ENCODE measurements at places on chromosomes 6 and 20.

DNA sequence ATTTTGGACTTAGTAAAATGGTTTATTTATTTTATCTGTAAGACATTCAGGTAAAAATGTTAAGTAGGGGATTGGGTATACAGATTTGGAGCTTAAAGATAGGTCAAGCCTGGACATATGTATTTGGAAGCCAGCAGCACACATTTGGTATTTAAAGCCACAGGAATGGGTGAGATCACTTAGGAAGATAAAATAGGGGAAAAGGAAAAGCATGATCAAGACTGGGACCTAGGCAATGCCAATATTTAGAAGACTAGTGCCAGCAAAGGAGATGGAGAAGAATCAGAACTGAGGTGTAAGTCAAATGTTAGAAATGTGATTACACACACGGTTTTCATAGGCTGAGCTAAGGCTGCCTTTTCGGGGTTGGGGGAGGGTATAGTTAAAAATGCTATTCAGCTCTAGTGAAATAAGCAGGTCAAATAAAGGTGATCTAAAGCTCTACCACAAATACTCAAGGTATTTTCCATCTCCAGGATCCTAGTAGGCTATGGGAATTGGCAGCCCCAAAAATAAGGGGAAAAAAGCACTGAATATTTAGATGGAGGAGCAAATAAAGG is 20.6 kb downstream of the SLC2A12 start:
- DNase-seq: no peak

DNA sequence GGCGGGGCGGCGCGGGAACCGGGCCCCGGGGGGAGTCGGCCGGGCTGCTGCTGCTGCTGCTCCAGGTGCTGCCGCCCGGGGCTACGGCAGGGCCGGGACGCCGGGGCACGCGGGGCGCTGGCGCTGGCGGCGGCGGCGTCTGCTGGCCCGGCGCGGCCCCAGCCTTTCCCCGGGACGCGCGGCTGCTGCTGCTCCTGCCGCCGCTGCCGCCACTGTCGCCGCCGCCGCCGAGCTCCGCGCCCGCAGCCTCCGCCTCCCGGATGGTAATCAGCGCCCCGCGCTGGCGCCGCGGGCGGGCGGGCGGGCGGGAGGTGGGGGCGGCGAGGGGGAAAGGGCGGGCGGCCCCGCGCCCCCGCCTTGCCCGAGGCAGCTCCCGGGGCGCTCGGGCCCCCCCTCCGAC is 306 bp downstream of the EBF4 start:
- DNase-seq: no peak

GRCh38 chr6:158158123-158158522 is 9.9 kb downstream of the SERAC1 start:
- DNase-seq: no peak

DNA sequence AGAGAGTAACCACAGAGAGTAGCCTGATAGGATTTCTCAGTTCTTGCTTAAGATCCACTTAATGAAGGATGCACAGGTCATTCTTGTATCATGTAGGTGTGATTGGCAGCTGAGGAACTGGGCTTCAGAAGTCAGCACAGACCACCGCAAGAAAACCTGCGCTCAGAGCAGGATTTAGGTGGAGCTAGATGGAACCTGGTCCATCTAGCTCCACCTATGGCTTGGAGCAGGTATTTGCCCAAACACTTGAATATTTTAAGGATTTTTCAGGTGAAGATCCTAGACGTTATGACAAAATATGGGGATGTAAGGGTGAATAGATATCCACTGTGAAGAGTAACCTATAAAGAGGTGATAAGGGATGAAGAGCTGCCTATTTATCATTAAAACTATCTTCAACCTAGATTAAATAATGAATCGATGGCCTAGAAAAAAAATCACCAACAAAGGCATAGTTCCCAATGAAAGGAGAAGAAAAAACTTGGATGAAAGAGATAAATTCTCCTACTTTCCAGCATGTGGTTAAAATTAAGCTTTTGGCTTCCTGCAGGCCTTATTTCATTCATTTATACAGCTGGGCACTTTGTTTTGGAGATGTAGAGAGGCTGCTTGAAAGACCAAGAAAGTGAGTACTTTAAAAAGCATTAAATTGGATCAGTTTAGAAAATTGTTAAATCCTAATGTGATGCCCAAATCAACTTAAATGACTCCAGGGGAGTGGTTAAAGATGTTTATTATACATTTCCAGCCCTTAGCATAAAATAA is 778.4 kb upstream of the GJE1 start:
- DNase-seq: no peak

DNA sequence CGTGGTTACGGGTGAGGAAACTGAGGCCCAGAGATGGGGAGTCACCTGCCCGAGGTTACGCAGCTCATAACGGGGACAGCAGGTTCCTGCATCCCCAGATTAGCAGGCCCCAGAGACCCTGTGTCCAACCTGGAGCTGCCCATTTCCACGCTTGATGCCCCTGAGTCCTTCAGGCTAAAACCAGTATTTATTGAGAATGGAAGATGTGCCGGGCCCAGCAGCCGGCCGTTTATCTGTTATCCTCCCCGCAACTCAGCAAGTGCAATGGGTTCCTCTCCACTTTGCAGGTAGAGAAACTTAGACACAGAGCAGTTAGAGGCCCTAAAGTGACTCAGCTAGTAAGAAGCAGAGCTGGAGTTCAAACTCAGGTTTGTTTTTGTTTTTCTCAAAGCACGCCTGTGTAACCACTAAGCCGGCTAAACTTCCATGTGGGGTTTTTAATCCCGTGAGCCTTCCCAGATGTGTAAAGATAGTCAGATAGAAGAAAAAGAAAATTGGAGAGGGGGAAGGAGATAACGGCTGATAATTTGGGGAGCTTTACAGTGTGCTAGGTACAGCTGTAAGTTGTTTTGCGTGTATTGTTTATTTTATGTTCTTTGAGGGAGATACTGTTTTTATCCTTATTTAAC is 775 bp downstream of the PFDN4 start:
- no peak for DNase-seq

DNA sequence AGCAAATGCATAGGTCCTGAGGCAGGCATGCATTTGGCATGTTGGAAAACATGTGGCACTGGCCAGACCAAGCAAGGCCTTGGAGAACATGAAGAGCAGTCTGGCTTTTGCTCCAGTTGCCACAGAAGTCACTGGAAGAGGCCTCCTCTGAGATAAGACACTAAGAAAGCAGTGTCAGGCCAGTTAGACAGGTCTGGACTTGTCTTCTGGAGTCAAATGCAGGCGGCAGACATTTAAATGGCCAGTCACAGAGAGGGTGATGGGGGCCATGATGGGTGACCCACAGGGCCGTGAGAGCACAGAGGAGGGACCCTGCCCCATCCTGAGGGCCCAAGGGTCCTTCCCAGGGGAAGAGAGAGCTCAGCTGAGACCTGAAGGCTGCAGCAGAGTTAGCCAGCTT is 26.7 kb upstream of the ADA start:
- DNase-seq: no peak

GRCh38 chr6:10838794-10839333 is 525 bp upstream of the MAK start:
- no peak for DNase-seq

- DNase-seq: no peak
Measured at GRCh38 chr6:43910638-43911353, 140.8 kb downstream of the VEGFA start.

DNA sequence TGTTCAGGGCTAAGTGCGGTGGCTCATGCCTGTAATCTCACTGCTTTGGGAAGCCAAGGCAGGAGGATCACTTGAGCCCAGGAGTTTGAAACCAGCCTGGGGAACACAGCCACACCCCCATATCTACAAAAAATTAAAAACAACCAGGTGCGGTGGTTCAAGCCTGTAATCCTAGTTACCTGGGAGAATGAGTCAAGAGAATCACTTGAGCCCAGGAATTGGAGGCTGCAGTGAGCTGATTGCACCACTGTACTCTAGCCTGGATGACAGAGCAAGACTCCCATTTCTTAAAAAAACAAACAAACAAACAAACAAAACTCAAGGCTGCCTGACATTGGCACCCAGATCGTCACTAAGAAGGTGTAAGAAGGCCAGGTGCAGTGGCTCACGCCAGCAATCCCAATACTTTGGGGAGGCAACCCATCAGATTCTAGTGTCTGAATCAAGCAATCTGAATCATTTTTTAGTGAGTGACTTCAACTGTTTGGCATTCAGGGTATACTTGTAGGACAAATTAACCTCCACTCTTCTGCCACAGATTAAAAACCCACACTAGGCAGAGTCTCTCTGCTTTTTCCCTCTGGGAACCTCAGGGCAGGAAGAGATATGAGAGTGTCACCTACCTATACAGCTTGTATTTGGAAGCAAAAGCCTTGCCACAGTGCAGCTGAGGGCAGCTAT is 6.1 kb downstream of the PLAGL2 start:
- DNase-seq: no peak

DNA sequence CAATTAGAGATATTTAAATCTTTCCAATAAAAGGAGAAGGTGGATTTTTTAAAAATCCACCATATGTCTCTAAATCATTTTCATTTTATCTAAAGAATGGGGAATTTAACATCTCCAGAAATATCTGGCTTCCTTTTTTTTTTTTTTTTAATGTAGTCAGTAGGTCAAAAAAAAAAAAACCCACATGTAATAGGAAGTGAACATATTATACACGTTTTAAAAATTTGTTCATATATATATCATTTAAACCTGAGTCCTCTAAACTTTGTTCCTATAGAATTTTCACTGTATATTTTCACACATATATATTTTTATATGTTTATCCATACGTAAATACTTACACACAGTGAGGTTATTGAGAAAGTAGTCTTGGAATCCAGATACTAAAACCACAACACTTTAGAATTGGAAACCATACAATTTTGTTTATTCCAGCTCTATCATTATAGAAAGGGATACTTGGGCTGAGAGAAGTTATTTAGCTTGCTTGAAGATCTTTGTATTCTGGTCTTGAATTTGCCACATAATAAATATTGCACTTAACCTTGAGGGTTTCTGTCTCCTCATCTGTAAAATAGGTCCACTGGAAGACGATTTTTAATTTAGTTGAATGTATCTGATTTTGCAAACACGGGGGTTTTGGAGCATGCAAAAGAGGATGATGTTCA is 62.1 kb upstream of the ZNF217 start:
- no peak for DNase-seq

DNA sequence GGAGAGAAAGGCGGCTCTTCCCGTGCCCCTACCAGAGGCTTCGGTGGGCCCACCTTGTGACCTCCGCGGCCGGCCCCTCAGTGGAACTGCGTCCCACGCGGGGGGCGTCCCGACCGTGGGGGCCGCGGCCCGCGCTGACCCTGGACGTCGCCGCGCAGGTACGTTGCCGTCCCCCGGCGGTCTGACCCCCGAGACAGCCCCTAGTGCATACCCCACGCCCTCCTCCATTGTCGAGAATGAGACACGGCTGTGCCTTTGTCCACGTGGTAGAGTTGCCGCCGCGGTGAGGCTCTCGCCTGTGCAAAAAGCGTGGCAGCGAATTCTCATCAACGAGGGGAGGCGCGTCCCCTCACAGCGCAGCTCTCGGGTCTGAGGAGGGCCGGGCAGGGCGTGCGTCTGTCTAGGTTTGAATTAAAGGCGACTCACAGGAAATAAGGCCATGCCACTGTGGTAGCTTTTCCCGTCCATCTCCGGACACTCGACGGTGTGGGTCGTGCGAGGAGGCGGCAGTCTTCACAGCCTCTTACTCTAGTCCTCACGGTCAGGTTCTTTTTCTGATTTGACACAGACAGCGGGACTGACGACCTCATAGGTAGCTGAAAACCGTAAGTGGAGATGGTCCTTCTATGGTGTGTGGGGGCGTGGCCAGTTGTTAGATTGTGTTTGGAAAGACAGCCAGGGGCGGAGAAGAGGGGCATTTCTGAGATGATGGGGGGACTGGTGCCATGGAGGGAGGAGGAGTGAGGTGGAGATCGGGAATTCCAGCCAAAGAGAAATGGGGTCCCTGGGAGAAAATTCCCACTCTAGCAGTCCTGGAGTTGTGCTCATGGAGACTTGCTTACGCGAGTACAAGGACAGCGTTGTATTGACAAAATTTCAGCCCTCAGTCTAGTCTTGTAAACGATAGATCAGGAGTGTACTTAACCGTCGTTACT is 580 bp downstream of the NXT1 start:
- DNase-seq: peak; percentile 22

DNA sequence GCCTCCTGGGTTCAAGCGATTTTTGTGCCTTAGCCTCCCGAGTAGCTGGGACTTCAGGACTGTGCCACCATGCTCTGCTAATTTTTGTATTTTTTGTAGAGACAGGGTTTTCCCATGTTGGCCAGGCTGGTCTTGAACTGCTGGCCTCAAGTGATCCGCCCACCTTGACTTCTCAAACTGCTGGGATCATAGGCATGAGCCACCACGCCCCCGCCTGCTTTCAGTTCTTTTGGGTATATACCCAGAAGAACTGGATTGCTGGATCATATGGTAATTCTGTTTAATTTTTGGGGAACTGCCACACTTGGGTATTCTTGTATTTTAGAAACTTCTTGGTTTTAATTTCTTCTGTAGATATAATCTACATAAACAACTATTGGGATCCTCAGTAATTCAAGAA is 17.0 kb downstream of the CDS2 start:
- DNase-seq: no peak

- DNase-seq: no peak
Measured at GRCh38 chr6:138487102-138487604, 12.1 kb downstream of the NHSL1 start.

DNA sequence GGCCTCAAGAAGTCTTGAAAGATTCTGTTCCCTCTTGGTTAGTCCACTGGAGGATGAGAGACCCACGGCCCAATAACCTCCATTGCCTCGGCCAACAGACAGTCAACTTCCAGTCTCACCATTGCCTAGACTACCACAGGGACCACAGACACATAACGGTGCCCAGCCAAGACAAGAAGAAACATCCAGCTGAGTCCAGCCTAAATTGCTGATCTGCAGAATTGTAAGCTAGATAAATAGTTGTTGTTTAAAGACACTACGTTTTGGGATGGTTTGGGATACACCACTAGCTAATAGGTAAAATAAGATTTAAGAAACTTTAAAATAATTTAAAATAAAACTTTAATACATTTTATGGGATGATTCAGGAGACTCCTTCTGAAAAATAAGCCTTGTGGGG is 324.7 kb upstream of the JAG1 start:
- no peak for DNase-seq

DNA sequence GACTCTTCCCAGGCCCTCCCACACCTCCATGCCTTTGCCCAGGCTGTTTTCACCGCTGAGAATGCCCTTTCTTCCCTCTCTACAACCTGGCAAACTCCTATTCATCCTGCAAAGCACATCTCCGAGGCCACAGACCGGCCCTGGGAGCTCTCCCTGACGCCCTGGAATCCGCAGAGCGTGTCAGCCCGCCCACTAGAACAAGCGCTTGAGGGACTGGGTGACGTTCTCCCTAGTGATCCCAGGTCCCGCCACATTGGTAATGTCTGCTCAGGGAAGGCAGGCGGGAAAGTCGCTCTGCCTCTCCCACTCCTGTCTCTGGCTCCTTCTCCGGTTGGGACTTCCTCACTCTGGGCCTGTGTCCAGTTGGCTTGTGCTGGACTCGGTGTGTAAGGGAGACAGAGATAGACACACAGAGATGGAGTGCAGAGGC is 61.6 kb downstream of the SRC start:
- no peak for DNase-seq

- peak; percentile 16 for DNase-seq
Measured at GRCh38 chr20:62860391-62860923, 1.2 kb downstream of the TCFL5 start.

- DNase-seq: peak; percentile 37
Measured at GRCh38 chr20:51326201-51326819, 216.2 kb downstream of the NFATC2 start.

GRCh38 chr20:11965602-11966001 is 47.9 kb downstream of the BTBD3 start:
- no peak for DNase-seq

GRCh38 chr6:40112350-40112749 is 178.1 kb upstream of the MOCS1 start:
- no peak for DNase-seq
